Activated T-helper 1 cell treated with anti-CD3 and anti-CD28 coated beads, Interleukin-2, amount 50 U/mL, for 16 hours (primary cell): ENCODE measurements at places on chromosomes 13 and 19.

DNA sequence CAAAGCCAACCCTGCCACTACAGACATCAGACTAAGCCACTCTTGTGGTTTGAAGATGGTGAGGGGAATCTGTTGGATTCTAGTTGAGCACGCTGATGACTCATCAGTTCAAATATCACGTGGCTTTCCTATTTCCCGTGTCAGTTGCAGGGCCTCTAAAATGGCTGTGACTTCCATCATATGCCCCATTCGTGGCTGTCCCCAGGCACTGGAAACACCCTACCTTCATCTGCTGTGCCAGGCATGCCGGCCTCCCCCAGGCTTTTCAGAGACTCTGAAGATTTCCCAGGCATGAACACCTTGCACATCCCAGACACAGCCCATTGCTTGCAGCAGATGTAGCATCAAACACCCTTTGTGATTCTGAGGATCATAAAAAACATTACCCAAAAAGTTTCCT, 659.9 kb downstream of the UQCRFS1 start:
- no peak for DNase-seq

GRCh38 chr19:49335784-49336481, 727 bp downstream of the CD37 start:
- DNase-seq, result no peak

DNA sequence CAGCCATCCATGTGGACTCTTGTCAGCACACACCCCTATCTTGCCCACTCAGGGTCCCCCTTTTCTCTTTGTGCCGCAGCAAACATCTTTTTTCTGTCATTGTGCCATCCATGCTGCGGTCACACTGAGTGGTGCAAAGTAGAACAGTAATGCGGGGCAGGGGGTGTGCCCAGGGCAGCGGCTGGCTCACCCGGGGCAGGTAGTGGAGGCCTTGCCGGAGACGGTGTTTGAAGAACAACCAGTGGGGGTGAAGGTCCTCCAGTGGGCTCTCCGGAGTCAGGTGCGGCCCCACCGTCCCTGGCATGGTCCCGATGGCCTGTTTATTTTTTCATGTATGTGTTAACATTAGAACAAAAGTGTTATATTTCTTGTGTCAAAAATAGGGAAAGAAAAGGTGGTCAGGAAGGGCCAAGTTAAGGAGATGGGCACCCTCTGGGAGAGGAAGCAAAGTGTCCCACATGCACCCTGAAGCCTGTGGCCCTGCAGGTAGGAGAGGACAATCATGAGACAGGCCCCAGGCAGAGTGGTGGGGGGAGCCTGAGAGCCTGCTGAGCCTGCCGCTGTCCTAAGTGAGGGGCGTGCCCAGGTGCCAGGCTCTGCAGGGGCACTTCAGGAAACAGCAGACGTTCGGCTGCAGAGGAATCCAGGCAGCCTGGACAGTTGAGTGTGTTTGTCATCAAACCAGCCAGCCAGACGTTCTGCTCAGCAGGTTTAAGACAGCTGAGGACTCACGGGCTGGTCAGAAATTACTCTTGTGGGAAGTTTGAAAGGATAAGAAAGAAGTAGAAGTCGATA, 12.3 kb downstream of the TSSK6 start:
- no peak for DNase-seq

DNA sequence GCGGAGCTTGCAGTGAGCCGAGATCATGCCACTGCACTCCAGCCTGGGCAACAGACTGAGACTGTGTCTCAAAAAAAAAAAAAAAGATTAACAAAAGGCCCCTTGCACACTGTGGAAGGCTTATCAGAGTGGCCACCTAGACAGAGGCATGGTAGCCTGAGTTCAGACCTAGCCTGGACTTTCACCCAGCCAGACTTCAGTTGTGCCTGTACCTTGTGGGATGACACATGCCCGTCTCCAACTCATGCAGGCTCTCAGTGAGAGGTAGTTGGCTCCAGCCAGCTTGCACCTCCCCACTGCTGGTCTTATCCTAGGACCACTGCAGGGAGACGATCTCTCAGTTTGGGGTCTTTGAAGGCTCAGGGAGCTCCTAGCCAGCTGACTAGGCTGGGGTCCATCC, 52.2 kb downstream of the GATAD2A start:
- no peak for DNase-seq

DNA sequence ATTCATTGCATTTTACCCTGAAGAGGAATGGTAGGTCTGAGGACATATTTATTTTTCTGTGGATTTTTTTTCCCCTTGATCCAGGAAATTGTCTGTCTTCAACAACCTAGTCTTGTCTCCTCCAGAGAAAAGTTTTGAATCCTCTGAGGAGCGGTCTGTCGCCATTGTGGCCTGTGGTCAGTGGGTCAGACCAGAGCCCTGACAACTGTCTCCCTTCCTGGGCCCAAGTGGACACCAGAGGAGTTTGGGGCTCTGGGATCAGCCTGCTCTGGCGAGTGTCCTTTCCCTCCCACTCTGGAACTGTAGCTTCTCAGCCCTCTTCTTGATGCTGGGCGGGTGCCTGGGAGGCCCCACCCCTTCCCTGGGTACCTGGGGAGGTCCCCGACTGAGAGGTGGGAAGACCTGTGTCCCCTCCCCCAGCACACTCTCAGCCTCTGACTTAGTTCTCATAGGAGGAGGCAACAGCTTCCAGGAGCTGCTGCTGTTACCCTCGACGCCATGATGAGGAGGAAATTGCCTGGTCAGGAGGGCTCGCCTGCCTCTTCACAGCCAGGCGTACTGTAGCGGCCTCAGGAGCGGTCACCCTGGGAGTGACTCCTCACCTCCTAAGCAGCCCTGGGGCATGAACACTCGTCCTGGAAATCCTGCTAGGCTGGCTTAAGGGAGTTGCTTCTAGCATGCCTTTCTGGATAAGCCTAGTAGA, 110.3 kb downstream of the GGACT start:
- no peak for DNase-seq

GRCh38 chr13:71516521-71516920, 350.5 kb downstream of the DACH1 start:
- DNase-seq, result no peak

- no peak for DNase-seq
These were observed 72.2 kb downstream of the RASA3 start for GRCh38 chr13:114059946-114060860.

DNA sequence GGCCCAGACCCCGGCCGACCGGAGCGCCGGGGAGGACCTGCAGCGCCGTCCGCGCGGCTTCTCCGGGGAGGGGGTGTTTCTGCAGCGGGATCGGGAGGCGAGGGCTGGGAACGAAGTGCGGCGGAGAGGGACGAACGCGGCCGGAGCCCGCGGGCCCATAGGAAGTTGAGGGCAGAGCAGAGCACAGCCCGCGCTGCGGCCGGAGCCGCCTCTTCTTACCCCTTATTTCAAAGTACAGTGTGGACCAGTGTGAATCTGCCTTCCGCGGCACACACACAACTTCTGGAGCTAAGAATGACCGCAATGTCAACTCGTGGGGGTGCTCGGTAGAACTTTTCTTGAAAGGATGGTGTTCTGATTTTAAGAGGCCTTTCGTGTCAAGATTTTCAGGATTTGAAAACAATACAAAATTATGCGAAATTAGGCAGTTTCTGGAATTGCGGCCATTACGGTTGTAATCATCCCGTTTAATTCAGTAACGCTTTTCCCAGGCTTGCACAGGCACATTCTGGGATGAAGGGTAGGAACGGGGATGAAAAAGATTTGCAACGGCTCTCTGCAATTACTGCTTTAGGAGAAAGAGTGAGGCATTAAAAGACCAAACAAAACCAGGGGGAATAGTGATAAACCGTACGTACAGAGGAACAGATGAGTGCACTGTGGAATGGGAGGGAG, 821 bp downstream of the TDRD3 start:
- no peak for DNase-seq

GRCh38 chr13:113345486-113345885, 18.4 kb downstream of the GRTP1 start:
- no peak for DNase-seq

DNA sequence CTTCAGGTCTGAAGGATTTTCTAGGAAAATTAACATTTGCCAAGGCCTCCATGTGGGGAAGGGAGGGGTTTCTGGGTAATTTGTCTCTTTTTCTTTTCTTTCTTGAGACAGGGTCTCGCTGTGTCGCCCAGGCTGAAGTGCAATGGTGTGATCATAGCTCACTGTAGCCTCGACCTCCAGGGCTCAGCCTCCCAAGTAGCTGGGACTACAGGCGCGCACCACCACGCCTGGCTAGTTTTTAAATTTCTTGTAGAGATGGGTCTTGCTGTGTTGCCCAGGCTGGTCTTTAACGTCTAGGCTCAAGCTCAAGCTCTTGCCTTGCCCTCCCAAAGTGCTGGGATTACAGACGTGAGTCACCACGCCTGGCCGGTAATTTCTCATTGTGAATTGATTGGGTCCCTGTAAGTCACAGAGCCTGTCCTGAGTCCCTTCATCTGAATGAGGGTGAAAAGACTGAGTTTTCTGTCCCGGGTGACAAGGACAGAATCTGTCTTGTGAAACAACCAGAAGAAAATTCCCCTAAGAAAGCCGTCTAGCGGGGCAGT, 10.0 kb upstream of the SPC24 start:
- no peak for DNase-seq

DNA sequence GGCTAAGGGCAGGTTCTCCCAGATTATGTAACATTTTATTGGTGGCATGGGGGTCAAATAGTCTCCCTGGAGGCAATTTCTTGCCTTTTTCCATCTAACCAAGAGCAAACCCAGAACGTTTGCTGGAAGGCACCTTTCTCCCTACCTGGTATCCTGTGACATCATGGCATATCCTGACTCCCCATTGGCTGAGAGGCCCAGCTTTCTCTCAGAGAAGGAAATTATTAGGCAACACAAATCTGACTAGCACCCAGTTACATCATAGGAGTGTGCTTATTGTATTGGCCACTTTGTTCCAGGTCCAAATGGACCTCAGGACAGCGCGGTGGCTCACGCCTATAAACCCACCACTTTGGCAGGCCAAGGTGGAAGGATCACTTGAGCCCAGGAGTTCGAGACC, 13.0 kb downstream of the NTN5 start:
- DNase-seq, result no peak

DNA sequence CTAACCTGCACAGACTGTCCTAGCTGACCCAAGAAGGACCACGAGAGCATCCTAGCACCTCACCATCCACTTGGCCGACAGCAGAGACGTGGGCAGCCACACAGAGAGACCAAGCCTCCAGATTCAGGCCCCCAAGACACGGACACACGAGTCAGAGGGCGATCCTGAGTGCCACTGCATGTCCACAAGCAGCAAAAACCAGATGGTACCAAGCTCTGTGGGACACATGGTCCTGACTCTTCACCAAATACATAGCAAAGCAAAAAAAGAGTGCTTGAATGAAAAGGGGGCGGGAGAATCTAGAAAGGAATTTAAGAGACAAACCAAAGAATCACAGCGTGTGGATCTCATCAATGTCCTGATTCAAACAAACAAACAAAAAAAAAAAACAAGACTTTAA, 45.2 kb downstream of the MLLT1 start:
- DNase-seq, result no peak

GRCh38 chr13:109881347-109881725, 95.0 kb upstream of the IRS2 start:
- no peak for DNase-seq

GRCh38 chr13:48161530-48162179, 66.8 kb upstream of the MED4 start:
- DNase-seq, result no peak

DNA sequence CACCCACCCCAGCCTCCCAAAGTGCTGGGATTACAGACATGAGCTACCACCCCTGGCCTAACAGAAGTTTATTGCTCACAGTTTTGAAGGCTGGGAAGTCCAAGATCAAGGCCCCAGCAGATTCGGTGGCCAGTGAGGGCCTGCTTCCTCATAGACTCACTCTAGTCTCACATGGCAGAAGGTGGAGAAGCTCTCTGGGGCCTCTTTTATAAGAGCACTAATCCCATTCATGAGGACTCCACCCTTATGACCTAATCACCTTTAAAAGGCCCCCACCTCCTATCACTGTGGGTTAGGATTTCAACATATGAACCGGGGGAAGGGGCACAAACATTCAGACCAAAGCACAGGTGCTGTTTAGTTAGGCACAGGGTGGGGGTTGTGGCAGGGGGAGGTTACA, 6.9 kb upstream of the SWSAP1 start:
- no peak for DNase-seq

DNA sequence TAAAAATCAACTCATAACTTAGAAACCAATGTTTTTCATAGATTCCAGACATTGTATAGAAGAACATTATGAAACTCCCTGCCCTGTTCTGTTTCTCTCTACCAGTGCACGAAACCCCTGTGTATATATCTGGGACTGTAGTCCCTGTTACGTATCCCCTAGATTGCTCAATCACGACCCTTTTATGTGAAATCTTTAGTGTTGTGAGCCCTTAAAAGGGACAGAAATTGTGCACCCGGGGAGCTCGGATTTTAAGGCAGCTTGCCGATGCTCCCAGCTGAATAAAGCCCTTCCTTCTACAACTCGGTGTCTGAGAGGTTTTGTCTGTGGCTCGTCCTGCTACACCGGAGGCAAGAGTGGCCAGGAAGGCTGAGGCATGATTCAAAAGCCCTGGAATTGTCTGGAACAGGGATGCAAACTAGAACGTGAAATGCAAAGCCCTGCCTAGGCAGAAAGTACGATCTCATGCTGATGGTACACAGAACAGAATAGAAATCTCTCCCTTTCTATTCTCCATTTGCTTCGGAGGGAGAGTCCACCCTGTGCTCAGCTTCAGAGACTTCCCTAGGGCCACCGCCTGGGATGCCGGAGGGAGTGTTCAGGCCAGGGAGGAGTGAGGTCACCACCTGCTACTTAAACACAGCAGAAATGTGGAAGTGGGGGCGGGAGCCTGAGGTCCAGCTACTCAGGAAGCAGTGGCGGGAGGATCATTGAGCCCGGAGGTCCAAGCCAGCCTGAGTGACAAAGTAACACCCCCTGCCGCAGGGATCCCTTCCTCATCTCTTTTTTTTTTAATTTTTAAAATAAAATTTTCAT, 758 bp upstream of the ZNF888 start:
- no peak for DNase-seq

DNA sequence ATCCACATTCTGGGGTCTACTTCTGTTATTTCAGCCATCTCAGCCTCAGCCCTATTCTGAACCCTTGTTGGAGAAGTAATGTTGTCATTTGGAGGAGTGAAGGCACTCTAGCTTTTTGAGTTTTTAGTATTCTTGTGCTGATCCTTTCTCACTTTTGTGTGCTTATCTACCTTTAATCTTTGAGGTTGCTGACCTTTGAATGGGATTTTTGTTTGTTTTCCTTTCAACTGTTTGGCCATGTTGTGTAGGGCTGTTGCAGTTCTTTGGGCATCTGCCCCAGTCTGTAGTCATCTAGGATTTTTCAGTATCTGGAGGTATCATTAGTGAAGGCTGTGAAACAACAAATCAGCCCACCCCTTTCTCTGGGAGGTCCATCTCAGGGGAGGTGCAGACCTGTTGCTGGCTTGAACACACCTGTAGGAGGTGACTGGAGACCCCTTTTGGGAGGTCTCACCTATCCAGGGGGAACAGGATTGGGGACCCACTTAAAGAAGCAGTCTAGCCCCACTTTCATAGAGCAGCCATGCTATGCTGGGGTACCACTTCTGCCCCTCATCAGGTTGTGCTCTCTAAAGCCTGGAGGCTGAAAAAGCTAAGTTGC, 1391.4 kb downstream of the UQCRFS1 start:
- DNase-seq, result no peak
